ENCODE measurements at places on chromosomes 3 and 15.

DNA sequence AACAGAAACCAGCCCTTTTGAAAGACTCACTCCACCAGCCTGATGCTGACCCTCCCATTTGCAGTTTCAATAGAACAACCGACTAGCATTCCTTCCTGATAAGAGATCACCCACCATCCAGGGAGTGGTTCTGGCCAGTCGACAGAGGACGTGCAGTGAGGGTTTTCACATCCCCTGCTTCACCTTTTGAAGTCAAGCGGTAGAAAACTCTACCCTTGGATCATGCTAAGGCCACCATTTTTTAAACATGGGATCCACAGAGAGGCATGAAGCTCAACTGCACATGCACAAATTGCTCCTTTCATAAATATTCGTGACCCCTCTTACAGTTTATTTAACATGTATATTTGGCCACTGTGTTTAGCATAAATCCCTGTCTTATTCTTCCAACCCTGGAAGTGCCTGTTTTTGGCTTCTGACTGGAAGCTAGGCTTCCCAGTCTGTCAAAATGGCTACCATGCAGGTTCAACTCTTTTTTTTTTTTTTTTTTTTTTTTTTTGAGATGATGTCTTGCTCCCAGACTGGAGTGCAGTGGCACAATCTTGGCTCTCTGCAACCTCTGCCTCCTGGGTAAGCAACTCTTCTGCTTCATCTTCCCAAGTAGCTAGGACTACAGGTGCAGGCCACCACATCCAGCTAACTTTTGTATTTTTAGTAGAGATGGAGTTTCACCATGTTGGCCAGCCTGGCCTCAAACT, 1.0 kb upstream of the THUMPD3 start:
- DNase-seq: no peak

- DNase-seq: peak; percentile 81
Measured at GRCh38 chr3:71129611-71130431, 453.7 kb downstream of the FOXP1 start.

DNA sequence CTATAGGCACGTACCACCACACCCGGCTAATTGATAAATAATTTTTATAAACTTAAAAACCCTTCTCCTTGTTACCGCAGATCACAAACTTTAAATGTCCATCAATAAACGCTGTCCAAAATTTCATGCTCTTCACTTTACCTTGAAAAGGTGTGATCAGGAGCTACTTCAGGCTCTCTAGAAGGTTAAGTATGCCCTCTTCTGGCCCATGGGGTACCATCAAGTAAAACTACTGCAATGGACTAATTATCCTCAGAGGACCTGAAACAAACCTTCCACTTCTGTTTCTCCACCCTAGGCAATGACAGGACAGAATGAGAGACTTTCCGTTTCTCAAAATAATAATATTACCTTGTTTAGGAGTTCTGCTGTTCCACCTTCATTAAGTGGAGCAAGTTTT, 9.2 kb downstream of the LZTFL1 start:
- peak; percentile 15 for DNase-seq

DNA sequence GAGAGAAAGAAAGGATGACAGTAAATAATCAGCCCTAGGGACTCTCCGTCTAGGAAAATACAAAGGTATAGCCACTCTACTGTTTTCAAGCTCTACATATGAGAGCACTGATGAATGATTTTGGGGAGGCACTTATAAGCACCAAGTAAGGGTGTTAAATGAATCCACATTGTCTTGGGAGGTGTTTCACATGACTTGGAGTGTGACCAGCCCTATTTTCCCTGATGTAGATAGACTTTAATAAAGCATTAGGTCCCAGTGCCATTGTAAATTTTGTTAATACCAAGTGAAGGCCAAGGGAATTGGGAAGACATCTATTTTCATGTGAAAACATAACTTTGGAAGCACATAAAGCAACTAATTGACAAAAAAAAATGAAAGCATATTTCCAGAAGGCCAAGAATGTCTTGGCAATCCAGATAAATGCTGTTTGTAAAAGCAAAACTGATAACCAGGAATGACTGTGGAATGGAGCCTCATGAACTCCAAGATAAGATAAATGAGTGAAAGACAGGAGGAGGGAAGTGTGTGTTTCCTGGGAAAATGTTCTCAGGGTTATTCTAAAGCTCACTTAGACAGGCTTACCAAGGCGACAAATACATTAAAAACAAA, 96.0 kb upstream of the MYZAP start:
- no peak for DNase-seq

- DNase-seq: no peak
Measured at GRCh38 chr3:194057570-194058188, 78.3 kb upstream of the HES1 start.

DNA sequence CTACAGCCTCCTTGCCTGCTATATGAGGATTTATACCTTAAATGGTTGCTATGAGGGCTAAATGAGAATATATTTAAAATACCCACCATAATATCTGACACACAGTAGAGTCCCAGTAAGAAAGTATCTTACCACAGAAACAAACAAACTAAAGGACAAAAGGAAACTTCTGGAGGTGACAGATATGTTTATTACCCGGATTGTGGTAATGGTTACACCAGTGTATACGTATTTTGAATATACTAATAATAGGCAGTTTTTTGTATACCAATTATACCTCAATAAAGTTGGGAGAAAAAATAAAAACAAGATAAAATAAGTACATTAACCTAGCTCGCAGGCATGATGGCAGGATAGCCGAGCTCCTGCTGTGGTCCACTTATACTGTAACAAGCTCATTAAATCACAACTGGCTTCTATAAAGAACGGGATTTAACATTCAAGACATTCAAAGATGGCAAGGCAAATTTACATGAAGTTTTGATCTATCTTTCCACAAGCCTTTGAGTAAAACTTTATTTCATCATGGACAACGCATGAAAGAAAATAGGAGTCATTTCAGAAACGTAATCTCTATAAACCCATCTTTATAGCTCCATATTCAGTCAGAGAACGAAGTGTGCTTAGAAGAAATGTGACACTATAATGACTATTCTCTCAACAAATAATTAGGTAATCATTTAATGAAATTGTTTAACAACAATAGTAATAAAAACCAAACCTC, 1.5 kb downstream of the RPN1 start:
- no peak for DNase-seq

Data from foreskin fibroblast (primary cell).